ENCODE measurements at places on chromosomes 12 and 14.

DNA sequence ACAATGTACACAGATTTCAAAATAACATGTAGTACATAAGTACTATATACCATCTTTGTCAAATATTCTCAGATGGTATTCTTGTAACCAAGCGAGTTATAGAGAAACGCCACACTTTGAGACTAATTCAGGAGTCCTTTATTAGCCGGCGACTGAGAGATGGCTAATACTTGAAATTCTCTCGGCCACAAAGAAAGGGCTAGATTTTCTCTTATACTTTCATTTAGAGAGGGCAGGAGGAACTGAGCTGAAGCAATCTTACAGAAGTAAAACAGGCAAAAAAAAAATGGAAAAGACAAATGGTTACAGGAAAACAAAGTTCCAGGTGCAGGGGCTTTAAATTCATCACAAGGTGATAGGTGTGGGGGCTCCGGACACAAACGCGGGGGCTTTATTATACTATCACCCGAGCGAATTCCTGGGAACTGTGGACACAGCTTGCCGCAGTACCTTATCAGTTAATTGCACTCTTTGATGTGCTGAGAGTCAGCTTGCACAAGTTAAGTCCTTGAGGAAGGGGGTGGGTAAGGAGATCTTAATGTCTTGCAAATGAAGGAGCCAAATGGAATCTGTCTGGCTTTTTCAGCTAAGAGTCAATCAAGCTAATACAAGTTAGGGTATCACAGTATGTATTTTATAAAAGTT, 382.3 kb downstream of the KCNH5 start:
- no peak for DNase-seq

DNA sequence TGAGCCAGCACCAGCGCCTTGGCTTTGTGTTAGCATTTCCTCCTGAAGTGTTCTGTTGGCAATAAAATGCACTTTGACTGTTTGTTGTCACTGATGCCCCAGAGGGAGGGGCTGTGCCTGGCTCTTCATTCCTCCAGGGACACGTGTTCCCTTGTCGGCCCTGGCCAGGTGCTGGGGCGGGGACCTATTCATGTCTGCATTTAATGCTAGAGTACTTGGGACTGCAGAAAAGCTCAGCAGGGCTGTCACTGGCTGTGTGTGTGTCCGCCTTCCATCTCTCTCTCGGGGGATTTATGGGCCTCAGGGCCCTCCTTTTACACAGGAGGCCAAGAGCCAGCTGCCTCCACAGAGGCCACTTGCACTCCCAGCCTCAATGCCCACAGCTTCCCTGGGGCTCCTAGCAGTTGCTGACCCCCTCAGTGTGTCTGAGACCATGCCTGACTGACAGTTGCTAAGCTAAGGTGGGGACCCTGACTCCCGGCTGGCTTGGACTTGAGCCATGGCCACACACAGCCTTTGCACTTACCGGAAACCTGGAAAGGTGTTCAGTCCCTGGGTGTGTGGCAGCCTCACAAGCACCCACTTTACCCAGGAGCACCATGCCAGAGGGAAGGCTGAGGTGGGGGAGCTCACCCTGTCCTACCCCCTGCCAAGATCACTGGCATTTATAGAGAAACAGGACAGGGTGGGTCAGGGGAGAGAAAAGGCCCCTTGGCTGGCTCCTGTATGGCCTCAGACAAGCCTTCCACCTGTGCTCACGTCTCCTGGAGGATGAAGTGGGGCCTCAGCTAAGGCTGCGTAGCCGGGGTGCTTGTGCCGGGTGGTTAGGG, 27.8 kb downstream of the HIP1R start:
- no peak for DNase-seq

DNA sequence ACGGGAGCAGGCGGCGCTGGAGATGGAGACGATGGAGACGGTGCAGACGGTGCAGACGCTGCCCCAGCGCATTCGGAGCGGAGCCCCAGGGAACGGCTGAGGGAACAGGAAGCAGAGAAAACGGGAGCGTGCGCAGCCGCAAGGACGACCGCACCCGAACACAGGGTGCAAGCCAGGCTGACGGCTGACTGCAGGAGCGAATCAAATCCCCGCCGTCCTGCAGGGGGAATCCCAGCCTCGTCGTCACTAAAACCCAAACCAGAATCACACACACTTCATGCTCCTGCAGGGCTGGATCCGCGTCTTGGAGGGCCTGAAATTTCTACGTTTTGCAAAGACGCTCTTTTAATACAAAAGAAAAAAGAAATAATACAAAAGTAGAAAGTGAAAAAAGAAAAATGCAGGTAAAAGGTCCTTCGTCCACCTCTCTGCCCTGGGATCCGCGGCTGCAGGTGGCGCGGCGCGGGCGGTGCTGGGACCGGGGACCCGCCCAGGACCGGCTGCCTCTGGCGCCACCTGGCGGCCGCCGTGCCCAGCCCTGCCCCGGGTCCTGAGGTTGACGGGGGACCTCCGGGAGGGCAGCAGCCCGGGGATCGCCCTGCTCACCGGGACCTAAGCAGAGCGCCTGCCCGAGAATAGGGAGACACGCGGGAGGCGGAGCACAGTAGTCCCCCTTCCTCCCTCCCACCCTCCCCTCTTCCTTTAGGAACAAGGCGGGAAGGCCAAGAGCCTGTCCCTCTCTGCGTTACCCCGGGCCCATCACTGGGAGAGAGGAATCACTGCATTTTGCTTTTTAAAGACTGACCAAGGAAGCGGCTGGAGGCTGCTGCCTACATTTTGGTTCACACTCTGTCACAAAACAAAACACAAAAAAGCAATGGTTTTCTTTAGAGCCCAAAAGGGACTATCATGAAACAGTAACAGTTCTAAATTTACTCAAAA, 20.1 kb downstream of the STX2 start:
- peak; percentile 36 for DNase-seq

DNA sequence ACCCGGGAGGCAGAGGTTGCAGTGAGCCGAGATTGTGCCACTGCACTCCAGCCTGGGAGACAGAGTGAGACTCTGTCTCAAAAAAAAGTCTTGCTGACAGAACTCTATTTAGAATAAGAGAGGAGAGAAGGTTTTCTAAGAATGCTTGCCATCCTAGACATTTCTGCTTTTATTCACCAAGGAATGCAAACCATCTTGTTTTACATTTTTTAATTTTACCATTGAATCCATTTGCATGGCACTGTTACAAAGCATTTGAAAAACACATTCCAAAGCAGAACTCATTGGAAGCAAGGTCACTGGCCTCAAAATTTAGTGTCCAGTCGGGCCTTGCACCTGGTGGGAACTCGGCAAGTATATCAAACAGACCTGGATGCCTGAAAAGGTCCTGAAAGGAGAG, 44.2 kb upstream of the RASSF3 start:
- no peak for DNase-seq

DNA sequence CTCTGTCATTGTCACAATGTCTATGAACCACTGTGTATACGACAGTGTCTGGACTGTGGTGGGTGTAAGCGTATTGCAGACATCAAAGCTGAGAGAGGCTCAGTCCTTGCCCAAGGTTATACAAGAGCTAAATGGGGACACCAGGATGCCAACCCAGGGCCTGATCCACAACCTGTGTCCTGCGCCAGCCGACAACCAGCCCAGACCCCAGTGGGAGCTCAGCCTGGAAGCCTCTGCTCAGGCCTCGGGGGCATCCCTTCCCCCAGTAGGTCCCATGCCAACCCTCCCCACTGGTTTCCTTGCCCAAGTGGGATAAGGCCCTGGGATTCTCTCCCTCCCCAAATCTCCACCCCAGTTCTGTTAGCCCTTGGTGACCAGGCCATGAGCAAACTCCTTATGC, 54.3 kb downstream of the LTBP2 start:
- DNase-seq: no peak

DNA sequence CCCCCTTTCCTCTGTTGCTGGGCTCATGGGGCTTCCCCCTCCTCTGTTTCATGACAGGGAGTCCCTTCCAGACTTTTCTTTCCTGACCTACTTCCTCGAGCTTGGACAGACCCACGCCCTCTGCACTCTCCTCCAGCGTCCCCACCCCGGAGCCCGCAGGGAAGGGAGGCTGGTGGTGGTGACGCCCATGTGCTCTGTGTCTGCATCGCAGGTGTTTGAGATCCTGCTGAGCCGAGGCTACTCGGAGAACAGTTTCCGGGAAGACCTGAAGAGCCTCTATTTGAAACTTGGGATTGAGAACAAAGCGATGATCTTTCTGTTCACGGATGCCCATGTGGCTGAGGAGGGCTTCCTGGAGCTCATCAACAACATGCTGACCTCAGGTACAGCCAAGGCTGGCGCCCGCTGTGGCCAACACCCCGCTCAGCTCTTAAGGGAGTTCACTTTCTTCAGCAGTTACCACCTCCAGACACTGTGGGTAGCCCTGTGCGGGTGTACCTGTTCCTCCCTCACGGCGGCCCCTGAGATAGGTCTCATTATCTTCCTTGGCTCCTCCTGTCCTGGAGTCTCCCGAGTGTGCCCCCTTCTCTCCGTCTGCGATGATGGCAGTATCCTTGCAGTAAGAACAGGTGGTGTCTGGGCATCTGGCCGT, 85.6 kb downstream of the CCDC92 start:
- DNase-seq: no peak

DNA sequence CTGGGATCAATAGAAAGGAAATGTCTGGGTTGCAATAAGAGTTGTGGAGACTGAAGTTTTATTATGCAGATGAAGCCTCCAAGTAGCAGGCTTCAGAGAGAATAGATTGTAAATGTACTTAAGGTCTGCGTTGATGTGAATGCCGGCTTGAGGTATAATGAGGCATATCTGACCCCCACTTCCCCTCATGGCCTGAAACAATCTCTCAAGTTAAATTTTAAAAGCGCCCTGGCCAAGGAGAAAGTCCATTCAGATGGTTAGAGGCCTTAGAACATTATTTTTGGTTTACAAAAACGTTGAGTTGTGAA, 28.3 kb upstream of the HIGD1C start:
- DNase-seq: no peak

Data from stimulated activated CD8-positive, alpha-beta memory T cell treated with anti-CD3 and anti-CD28 coated beads, Interleukin-4, amount 100 ng/mL, for 4 hours (primary cell).